ENCODE measurements at places on chromosomes 16 and 17.

DNA sequence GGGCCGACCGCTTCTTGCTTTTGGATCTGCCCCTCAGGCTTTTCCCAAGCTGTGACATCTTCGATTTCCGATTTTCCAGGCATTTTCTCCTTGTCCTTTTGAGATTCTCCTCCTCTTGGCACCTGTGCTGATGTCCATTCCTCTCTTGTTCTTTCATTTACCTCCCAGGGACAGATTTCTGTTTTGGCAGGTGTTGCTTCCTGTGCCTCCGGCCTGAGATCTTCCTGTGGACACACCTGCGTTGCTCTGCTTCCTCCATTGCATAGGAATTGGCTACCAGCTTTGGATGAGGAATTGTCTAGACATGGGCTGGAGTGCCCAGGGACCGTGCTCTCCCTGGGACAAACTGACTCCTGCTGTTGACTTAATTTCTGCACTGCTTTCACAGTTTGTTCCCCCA is 15.1 kb downstream of the GPR179 start:
- peak; percentile 32 for DNase-seq

GRCh38 chr17:9211133-9211765 is 189.9 kb downstream of the NTN1 start:
- no peak for DNase-seq

DNA sequence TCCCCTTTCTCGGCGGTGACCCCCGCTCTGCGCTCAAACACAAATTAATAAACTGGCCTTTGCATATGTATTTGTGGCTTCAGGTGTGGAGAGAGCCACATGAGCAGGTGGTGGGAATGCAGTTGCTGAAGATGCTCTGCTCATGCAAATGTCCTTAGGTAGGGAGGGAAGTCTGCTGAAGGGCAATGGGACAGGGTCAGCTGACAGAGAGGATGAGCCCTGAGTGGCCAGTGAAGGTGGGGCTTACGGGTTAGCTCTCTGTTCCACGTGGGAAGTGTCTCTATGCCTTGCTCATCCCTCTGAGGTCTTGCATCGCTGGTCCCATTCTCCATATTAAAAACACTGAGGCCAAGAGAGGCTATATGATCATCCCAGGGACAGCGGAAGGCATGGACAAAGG is 74.2 kb upstream of the CCL1 start:
- DNase-seq: no peak

DNA sequence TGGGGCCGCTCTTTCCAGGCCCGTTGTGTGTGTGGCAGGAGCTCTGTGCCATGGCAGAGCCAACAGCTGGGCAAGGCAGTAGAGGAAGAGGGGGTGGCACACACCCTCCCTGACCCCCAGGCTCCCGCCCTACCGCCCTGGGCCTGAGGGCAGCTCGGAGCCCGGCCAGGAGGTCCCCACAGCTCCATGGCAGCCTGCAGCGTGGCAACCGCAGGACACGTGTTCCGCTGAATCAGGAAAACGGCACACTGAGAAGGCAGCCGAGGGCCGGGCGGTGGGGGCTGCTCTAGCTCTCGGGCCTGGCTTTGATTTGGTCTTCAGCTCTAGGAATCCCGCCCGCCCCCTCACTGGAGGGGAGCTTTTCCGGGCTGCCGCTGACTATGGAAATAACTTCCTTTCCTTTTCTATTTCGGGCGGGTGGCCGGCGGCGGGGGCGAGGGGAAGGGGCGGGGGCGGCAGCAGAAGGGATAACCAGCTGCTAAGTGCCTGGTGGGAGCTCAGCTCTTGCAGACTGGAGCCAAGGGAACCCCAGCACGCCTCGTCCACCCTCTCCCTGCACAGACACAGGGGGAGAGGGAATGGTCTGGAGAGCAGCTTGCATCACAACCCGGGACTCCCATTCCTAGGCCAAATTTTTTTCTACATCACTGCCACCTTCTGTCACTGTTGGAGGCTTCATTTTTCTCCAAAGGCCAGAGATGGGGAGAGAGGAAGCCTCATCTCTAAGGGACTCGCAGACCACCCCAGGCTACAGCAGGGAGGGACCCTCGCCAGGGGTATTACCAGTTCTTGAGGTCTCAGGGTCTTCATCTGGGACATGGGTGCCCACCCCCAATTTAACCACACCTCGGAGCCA is 24.8 kb upstream of the MRPS23 start:
- peak; percentile 90 for DNase-seq

GRCh38 chr17:57556320-57556719 is 188.8 kb downstream of the CCDC182 start:
- no peak for DNase-seq

GRCh38 chr16:11848842-11849241 is 2.5 kb downstream of the RSL1D1 start:
- DNase-seq: no peak

DNA sequence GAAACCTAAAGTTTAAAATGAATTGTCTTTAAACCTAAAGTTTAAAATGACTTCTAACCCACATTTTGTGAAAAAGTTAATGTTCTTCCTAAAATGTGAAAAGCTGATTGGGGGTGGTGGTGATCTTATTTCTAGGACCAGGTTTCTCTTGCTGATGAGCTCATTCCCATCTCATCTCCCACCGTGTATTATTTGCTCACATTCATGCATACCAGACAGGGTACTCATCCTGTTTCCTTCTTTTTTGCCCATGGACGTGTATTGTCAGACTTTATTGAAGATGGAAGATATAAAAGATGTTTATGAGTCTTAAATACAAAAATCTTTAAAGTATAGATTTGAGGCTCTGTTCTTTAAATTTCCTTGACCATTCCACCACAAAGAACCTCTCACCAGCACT is 70.1 kb upstream of the MPHOSPH6 start:
- DNase-seq: no peak

DNA sequence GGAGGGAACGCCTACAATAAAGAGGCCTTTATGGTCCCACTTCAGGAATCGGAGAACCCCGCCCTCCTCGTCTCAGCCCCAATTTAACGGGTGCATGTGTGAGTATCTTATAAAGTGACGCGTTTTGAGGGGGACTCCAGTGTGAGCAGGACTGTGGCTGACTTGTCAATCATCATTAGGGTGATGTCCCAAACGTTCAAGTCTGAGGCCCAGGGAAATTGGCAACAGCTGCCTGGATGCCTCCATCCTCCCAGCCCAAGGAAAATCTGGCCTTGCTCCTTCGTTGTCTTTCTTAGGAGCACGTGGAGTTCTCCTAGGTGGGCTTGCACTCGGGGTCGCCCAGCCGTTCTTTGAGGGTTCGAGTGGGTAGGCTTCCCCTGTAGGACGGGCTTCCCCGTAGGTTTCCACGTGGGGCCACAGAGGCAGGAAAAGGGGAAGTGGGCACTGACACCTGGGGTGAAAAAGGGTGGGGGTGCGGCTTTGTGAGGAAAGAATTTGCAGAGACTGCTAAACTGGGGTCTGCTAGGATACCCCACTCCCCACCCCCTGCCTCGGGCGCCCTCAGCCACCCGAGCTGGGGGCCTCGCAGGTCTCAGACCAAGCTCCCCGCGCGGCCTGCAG is 561 bp upstream of the HERPUD1 start:
- no peak for DNase-seq

DNA sequence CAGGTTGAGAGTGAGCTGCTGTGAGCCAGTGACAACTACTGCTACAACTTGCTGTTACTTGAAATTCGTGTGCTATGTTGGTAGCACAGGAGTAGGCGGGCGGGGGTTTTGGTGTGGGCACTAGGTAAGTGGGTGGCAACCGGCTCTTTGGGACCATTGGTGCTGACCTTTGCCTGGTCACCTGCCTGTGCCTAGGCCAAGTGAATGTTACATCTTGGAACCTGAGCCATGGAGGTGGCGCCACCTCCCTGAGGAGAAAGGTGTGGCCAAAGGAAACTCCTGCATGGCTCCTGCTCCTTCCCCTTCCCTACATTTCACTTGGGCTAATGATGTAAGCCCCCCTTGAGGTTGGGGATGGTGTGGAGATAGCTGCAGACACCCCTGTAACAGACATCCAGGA is 25.4 kb upstream of the ARHGAP23 start:
- DNase-seq: no peak

DNA sequence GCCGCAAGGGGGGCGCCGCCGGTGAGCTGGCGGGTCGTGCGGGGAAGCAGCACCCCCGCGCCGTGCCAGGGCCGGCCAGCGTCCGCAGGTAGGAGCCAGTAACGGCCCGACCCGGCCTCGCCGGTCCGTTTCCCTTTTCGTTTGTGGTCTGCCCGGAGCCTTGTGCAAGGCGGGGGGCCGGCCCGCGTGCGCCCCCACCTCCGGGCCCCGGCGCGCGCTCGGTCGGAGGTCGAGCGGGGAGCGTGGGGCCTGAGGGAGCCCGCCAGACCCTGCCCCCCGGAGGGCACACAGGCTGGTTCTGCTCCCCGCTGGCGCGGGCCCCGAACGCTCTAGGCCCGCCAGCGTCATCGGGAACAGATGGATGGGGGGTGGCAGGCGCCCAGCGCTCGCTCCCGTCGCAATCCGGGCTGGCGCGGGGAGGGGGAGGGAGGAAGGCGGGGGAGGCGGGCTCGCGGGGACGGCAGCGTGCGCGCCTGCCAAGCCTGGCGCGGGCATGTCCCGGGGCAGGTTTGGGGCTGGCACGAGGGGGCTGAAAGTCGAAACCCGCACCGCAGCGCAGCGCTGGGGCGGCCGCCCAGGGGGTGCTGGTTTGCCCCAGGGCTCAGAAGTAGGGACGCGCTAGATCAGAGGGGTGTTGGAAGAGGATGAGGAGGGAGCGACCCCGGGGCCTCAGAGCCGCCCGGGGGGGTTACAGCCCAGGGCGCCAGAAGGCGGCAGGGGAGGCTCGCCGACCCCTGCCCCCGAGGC is 1.5 kb upstream of the GSE1 start:
- DNase-seq: peak; percentile 83

Data from ecto neural progenitor cell (in vitro differentiated cells).